Hippocampal formation (tissue), 2 donors: ENCODE measurements at places on chromosomes 13 and 19.

DNA sequence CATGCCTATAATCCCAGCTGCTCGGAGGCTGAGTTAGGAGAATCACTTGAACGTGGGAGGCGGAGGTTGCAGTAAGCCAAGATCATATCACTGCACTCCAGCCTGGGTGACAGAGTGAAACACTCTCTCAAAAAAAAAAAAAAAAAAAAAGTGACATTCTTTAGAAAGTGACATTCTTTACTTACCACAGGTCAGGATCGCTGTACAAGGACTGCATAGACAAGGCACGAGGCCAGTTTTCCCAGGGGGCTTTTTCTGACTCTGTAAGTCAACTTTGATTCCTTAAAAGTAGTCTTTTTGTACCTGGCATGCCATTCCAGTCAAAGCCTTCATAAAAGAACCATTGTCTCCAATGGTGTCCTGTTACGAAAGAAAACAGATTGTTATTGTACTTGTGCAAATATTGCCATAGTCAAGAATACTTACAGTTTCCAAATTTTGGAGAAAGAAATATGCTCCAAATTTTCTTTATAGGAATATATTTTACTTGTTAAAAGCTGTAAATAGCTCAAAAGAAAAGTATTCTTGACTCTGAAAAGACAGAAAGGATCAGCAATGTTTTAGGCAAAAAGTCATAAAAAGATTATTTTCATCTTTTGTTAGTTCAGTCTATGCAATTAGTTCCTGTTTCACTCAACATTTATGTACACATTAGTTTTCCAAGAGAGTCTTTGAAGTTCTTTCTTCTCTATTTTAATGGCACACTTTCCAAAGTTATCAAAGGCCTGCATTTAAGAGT lies 39.3 kb downstream of the CEACAM1 start:
- no peak for DNase-seq

DNA sequence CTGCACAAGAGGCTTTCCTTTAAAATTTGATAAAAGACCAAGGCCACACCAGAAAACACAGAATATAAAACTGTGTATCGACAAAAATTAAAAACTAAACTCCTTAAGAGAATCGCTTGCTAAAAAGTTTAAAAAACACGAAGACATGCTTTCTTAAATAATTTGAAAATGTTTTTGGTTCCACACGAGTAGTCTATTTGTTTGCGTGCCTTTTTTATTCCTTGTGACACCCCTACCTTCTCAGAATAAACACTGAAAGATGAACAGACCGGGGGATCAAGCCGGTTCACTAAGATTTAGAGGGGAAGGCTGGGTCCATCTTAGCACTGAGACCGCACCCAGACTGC lies 256.4 kb upstream of the STARD13 start:
- DNase-seq = no peak

DNA sequence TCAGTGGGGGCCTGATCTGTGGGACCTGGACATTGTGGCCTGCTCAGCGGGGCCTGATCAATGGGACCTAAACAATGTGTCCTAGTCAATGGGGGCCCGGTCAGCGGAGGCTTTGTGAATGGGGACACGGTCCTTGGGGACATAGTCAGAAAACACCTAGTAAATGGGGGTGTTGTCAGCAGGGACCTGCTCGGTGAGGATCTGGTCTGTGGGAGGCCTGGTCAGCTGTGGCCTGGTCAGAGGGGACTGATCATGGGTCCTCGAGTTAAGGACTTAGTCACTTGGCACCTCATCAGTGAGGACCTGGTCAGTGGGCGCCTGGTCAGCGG lies 44.5 kb upstream of the TPM4 start:
- no peak for DNase-seq

GRCh38 chr13:105031306-105031705 lies 1504.2 kb downstream of the EFNB2 start:
- DNase-seq = no peak

GRCh38 chr19:15297416-15298224 lies 34.7 kb downstream of the BRD4 start:
- DNase-seq = no peak

GRCh38 chr19:38095411-38096308 lies 128.4 kb downstream of the DPF1 start:
- DNase-seq = peak; percentile 36

DNA sequence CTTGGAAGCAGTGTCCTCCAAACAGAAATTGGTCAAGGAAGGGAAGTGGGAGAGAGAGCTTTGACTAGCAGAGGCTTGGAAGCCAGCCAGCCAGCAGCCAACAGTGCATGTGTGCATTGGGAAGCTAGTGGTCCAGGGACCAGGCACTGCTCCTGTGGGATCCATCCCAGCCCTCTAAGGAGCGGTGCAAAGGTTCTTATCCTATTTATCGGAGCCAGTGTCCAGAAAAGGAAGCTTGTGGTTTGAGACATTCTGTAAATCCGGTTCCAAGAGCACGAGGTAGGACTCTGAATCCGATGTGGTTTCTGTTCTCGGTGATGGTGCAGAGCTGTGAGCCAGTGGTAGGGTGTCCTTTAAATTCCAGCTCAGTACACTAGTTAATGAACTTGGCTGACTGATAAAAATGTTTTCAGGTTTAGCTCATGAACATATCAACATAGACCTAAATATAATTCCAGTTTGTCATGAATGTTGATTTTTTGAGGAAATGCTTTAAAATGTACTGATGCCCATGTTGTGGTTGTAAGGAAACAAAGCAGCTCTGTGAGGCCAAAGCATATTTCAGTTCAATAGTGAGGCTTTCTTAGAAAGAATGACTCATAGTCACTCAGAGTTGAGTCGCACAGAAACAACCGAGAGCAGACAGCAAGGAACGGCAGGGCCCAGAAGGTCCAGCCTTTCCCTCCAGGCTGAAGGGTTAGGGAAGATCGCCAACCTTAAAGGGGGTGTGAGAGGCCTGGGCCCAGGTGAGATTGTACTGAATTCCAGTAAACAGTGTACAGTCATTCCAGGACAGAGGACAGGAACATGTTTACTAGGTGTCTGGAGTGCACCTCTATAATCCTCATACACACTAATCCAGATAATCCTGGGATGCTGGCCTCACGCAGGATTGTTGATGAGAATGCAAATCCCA lies 21.5 kb upstream of the GARRE1 start:
- peak; percentile 56 for DNase-seq

GRCh38 chr13:105702441-105702840 lies 833.0 kb downstream of the EFNB2 start:
- DNase-seq = no peak

DNA sequence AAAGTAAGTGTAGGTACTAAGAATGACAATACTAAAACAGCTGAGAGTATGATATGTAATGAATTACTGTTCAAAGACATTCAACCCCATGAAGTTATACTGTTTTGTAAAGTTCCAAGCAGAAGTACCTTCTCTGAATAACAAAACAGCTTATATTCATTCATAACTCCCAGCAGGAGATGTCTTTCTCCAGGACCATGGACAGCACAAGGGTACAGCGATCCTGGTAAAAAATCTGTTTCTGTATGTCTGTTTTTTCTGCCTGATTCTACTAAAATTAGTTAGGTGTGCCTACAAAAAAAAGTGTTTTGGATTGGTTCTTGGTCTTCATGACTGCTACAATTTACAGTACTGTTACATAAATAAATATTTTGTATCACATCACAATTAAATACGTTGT lies 172.5 kb upstream of the SLITRK5 start:
- DNase-seq = no peak

- DNase-seq = no peak
These were observed at the start of gene PPP1R13L for GRCh38 chr19:45404557-45405434. Gene PPP1R13L, minus strand, starts transcription at chr19:45405069. Its CDS starts 6,751 bp downstream, at chr19:45398318.

GRCh38 chr13:40381935-40382764 lies 284.3 kb downstream of the FOXO1 start:
- no peak for DNase-seq

GRCh38 chr13:94583926-94584325 lies 12.0 kb downstream of the TGDS start:
- DNase-seq = no peak

- DNase-seq = no peak
These were observed 2.6 kb downstream of the LYPD5 start for GRCh38 chr19:43799502-43800142.

GRCh38 chr19:10001899-10002298 lies 8.4 kb downstream of the COL5A3 start:
- no peak for DNase-seq

DNA sequence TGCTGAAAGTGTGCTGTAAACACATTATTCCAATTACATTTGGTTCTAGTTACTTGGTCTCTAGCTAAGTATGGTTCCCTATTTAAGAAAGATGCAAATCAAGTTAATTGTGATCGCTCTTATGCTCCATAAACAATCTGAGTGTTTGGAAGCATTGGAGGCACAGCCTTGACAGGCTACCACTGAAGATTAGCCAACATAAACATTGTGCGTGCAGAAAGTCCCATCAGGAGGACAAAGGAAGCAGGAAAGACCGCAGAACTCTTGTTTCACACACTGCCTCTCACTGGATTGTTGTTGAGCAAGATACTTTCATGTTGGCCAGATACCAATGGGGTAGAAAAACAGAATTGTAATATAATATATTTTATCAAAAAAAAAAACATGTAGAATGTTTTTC lies 814.4 kb downstream of the EFNB2 start:
- no peak for DNase-seq

GRCh38 chr19:56193981-56194640 lies 3.5 kb downstream of the ZSCAN5B start:
- DNase-seq = no peak

DNA sequence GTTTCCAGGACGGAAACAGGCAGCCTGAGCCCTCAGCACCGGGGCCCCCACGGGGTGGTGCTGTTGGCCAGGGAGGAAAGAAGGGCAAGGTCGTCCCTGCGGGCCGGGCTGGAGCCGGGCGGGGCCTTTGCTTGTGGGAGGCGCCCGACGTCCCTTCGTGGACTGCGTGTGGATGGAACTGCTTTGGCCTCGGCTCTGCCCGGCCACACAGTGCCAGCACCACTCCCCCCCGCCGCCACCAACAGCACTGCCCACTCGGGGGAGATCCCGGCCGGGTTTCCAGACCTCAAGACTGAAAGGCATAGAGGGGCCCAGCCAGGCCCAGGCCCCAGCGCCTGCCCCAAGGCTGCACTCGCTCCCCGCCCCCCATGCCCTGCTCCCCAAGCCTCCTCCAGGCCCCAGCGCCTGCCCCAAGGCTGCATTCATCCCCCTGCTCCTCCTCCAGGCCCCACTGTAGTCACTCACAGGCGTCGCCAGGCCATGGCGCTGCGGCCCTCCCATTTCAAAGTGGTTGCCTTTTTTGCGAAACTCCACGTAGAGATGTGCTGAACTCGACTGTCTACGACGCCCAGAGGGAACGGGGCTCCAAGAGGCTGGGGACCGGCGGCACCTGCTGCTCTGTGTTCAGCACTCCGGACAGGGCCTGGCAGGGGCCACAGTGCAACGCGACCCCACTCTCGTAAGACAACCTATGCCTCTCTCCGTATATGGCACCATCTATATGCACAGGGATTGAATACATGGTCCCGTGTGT lies 22.5 kb downstream of the C13orf46 start:
- DNase-seq = peak; percentile 73

DNA sequence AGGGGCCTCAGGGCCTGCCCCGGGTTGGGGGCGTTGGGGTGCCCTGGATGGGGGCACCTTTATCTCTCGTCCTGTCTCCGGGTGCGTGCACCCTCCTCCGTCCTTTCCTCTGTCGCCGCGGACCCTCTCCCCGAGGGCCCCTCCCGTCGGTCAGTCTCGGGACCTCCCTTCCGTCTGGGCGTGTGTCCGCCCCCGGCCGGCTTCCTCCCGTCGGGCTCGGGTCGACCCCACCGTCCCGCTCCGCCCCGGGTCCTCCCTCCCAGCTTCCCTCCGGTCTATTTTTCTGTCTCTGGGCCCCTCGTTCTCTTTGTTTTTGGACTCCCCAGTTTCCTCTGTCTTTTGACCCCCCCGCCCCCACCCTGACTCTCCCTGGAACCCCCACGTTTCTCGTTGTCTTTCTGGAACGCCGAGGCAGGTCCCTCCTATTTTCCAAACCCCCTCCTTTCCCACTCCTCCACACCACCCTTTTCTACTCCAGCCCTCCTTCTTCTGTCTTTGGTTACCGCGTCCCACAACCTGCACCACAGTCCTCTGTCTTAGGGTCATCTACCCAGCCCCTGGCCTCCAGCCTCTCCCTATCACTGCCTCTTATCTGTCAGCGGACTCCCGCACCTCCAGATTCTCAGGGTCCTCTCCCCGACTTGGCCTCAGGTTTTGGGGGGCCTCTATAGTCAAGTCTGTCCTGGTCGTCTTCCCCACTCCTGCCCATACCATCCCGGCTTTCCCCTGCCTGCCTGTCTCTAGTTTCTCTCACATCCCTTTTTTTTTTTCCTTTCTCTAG lies 757 bp downstream of the EGLN2 start:
- DNase-seq = no peak

DNA sequence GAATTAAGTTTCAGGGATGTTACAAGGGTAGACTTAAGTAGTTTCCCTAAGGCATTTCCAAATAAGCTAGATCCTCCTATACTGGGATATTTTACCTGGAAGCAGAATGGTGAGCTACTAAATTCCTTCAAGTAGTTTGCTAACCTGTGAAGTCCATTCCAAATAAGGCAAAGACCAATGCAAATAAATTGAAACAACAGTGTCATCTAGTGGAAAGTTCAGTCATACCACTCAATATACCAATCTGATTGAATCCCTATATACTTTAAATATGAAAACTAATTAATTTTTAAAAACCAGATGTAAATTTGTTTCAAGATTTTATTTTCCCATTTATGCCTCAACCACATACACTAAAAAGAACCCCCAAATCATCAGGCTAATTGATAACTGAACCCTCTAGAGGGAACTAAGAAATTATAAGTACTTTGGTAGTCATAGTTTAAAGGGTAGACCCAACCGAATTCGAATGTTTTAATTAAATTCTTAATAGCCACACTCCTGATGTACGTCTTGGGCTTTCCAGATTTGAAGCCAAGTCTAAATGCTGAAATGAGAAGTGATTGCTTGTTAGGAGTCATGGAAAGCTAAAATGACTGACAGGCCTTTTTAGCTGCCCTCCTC lies 223.7 kb downstream of the TBC1D4 start:
- DNase-seq = peak; percentile 41

DNA sequence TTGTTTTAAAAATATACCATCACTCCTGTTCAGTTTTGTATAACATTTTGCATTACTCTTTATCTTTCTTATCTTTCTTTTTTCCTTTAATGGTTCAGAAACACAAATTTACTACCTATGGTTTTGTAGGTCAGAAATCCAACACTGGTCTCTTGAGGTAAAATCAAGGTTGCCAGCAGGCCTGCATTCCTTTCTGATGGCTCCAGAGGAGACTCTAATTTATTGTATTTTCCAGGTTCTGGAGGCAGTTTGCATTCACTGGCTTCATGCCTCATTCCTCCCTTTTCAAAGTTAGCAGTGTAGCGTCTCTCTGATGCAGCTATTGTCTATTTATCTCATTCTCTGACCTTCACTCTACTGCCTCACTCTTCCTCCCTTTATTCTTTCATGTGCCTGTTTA lies 767.4 kb downstream of the SLITRK6 start:
- no peak for DNase-seq

- no peak for DNase-seq
These were observed 77.3 kb downstream of the KCTD12 start for GRCh38 chr13:76808927-76809326.

- DNase-seq = no peak
These were observed 8.7 kb upstream of the PEPD start for GRCh38 chr19:33530296-33530695.
